Thymus (tissue), 14 donors: ENCODE measurements at places on chromosomes 16 and 17. TPM values are rescaled to one million over a fixed set of nuclear protein-coding genes. Genes with fewer than 3 reads are reported as not detected.

GRCh38 chr17:48615047-48615962 is at the start of gene HOXB8:
HOXB8 (minus strand) TSS chr17:48615292; CDS start chr17:48614704, 588 bp downstream.
- no peak for DNase-seq

DNA sequence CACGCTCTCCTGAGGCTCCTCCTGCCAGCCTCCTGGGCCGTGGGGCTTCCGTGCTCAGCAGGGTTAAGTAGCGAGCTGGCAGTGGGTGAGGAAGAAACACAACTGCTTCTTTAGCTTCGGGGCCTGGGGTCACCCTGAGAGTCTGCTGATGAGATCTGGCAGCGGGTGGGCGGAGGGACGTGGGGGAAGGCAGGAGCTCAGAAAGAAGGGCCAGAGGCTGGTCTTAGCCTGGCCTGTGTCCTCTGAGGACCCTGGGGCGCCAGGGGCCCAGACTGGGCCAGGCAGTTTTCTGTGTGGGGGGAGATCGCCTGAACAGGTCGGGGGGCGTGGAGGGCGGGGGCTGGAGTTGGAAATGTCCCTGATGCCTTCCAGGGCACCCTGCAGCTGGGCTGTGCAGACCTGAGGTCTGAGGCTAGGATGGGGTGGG is 97.8 kb upstream of the GSE1 start:
- DNase-seq: no peak

GRCh38 chr16:83176802-83177201 is 550.0 kb downstream of the CDH13 start:
- DNase-seq: no peak

DNA sequence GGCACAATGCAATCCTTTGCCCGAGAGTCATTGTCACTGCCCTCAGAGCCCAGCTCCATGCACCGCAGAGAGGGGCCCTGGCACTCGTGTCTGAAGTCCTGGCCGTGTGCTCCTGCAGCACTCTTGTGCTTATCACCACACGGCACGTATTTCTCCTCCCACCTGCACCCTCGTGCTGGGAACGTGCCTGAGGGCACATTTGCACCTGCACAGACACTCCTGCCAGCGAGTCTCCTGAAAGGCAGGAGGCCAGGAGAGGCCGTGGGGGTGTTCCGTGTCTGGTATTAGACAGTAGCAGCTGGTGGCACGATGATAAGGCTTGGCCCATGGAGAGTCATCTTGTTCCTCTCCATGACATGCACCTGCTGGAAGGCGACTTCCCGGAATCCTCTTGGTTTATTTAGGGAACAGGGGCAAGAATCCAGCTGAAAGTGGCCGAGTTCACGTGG is 3.4 kb upstream of the ACSF3 start:
- DNase-seq: no peak

The RPRML gene
- not detected for total RNA-seq

The HSD17B1 gene
- total RNA-seq: 1.1 TPM

The CLEC19A gene
- total RNA-seq: 0.05 TPM

The NTN3 gene
- 0.71 TPM for total RNA-seq
